ENCODE measurements at places on chromosomes 5 and 9.

DNA sequence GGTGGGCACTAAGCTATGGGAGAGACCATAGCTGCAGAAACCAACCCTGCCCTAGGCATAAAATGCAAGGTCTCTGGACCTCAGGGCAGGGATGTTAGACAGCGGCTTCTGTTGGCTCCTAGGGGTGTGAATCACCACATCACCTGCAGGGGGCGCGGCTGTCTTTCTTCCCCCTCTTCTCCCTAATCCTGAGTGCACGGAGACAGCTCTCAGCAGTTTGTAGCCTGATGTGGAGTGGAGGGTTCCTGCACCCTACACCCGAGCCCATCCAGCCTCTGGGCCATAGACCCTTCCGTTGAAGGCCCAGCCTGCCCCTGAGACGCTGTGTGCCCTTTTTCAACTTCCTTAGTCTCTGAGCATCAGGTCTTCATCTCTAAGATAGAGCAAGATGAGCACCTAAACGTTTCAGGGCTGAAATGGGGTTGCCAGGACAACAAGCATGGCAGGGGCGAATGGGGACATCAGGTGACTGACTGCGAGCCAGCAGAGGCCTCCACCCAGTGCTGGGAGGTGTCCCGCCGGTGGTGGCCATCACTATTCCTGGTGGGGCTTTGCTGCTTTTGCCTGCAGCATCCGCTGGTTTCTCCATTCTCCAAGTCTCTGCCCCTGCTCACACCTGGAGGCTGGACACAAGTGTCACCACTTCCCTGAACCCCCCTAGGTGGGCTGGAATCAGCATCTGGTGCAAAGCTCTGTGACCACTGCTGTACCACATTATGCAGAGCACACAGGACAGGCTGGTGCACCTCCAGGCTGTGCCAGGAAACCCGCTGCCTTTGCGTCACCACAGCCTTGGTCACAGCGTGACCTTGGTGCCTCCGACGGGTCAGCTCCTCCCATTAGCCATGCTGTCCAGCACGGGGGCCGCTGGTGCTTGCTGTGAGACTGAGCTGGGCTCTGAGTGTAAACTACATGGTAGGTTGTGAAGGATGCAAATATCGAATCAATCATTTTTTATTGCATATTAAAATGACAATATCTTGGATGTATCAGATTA lies 2.5 kb upstream of the SEC16A start:
- DNase-seq = peak; percentile 34

DNA sequence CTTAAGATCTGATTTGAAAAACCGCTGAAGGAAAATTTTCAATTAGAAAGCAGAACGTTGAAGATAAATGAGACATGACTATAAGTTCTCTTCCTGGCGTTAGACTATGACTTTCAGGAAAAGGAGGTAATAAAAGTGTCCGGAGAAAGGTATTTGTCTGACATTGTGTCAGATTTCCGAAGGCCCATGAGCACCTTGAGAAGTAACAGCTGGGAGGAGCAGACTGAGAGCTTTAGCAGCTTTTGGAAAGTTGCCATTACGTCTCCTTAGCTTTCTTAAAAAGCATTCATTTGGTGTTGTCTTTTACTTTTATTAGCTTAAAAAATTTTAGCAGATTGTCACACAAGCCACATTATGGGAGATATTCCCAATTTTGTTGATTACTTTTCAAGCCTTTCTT lies 363.5 kb downstream of the NDUFS4 start:
- no peak for DNase-seq

DNA sequence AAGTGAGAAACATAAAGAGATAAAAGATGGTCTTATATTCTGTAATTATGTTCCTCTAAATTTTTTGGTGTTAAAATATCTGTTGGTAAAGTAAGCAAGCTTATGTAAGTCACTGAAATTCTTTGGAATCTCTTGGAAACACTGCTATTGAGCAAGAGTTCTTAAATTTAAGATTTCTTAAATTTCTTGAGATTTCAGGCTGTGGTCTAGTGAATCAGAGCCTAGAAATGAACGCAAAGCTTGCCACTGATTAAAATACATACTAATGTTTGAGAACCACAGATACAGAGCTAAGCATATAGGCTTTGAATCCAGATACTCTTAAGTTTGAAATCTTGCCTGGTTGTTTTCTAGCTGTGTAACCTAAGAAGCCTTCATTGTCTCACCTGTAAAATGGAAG lies 133.4 kb downstream of the TRPM3 start:
- DNase-seq = no peak

GRCh38 chr5:52300703-52301372 lies 486.9 kb upstream of the ITGA1 start:
- no peak for DNase-seq

- no peak for DNase-seq
These were observed 15.8 kb downstream of the MCIDAS start for GRCh38 chr5:55211184-55211874.

DNA sequence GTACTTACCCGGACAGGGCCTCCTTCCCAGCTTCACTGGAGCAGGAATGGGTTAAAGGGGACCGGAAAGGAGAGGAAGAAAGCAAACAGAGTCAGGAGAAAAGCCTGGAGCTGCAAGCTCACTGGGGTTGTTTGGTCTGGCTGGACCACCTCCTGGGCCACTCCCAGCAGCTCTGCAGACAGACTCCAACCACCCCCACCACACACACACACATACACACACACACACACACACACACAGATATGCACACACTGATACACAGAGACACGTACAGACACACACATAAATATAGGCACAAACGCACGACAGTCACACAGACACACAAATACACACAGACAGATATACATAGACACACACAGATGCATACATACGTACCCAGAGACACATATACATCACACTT lies 34.9 kb upstream of the SYNPO start:
- DNase-seq = no peak

GRCh38 chr9:89277043-89277442 lies 34.0 kb upstream of the CKS2 start:
- no peak for DNase-seq

GRCh38 chr5:17217493-17218352 lies at the start of gene BASP1:
BASP1 (plus strand) TSS chr5:17217631; CDS start chr5:17275217, 57,586 bp downstream.
- no peak for DNase-seq

DNA sequence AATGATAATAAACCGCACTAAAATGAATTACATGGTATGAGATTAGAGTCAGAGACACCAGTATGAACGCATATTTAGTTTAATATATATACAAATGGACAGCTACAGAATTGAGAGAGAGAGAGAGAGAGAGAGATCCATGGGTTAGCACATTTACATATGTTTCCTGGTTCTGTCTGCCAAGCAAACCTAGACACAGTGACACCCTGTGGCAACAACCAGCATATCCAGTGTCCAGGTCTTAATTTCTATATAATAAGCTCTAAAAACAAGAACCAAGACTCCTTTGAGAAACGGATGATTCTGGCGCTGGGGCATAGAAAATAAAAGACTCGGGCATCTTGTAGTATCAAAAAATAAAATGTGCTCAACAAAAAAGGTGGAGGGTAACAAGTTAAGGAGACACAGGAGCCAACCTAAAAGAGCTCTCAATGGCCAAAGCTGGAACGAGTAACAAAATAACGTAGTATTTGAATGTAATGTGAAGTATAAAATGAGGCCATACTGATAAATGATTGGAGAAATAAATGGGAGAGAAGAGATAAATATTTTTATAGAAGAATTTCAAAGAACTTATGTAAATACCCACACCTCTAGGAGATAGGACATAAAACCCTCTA lies 84.5 kb downstream of the RFX3 start:
- no peak for DNase-seq

DNA sequence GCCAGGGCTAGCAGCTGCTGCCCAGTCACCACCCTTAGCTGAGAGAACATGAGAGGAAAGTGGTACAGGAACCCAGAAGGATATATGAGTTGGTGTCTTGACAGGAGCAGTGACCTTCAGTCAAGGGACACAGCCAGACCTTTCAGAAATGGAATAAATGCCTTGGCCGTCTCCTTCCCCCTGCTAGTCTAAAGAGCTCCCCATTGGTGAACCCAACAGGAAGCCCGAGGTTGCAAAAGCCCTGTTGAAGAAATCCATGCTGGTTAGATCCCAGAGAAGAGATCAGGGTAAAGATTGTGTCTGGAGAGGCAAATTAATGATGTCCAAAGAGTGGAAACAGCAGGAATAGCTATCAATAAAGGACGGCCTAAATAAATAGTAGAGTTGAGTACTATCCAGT lies 244.5 kb downstream of the NR3C1 start:
- DNase-seq = no peak

DNA sequence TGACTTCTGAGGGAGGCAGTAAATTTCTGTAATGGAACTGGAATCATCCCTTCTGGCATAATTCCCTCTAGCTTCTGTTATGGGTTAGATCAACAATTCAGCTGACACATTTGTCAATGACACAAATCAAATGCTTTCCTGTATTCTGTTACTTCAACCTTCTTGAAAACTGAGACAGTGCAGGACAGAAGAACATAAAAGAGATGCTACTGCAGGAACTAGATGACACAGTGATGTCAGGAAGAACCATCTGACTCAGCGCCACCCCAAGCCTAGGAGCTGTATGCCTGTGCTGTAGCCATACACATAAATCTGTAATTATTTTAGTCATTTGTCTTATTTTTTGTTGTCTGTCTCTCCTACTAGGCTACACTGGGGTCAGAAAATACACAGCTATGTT lies 18.2 kb upstream of the CEP120 start:
- DNase-seq = no peak

DNA sequence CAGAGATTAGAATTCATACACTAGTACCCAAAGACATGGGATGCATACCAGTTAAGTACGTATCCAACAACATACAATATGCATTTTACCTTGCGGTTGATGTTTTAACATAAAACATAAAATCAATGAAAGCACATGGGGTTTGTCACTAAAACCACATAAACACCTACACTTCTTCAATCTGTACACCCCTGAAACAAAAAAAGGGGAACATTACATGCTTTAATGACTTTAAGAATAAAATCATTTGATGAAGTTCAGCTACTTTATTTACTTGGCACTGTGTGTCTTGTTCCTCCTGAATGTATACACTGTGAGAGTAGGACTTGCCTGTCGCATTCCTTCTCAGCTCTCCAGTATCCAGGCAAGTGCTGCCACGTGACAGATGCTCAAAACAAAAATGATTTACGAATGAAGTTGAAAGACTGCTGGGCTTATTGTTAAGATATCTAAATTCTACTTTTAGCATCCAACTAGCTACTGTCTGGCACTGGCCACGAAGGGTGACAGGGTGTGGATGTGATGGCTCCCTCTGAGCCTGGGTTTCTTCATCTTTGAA lies 21.0 kb downstream of the TNFSF15 start:
- DNase-seq = no peak

GRCh38 chr5:14112998-14113652 lies 30.0 kb upstream of the TRIO start:
- DNase-seq = no peak

- DNase-seq = no peak
These were observed 4.0 kb downstream of the TSLP start for GRCh38 chr5:111075520-111075919.

- no peak for DNase-seq
These were observed 62.1 kb upstream of the IL6ST start for GRCh38 chr5:56056875-56057274.

GRCh38 chr9:109319626-109320241 lies 1.1 kb downstream of the EPB41L4B start:
- DNase-seq = no peak

GRCh38 chr5:103475629-103476240 lies 86.9 kb downstream of the NUDT12 start:
- no peak for DNase-seq

DNA sequence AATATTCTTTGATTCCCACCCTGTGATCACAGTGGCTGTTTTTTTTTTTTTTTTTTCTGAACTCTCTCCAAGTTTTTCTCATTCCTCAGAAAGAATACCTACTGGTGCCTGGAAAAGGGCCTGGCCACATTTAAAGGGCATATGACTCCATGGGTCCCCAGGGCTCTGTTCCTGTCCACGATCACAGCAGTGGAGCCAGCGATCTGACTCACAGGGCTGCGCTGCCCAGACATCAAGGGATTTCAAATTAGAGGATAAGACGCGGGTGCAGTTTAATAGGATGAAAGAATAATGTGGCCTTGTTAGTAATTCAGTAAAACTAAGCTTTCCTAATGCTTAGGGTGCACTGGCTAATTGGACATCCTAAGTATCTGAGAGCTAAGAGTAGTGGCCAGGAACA lies 175.1 kb upstream of the MSX2 start:
- DNase-seq = no peak

DNA sequence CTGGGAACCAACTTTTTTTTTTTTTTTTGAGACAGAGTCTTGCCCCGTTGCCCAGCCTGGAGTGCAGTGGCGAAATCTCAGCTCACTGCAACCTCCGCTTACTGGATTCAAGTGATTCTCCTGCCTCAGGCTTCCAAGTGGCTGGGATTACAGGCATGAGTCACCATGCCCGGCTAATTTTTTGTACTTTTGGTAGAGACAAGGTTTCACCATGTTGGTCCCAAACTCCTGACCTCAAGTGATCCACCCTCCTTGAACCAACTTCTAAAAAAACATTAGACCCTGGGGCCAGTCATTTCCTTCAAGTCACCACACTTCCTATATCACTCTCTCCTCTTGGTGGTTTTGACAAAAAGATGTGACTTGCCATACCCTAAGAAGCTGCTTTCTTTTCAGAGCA lies 10.9 kb upstream of the SHROOM1 start:
- no peak for DNase-seq

GRCh38 chr9:27282269-27282668 lies 14.7 kb downstream of the EQTN start:
- no peak for DNase-seq

GRCh38 chr5:35247648-35248034 lies 17.4 kb upstream of the PRLR start:
- no peak for DNase-seq

DNA sequence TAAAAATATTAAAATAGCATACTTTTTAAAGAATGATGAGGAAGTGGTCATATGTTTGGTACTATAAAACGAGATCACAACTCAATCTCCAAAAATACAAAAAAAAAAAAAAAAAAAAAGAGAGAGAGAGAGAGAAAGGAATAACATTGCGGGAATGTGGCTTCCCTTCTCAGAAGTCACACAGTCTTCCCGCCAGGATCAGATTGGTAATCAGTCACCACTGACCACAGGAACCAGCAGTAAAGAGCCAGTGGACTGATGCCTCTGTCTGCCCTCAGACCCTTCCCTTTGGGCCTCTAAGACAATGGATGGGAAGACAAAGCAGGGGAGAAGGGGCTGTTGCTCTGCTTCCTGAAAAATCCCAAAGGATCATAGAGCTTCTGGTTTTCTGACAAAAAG lies 104.9 kb downstream of the KLHL3 start:
- no peak for DNase-seq
